ENCODE measurements at places on chromosomes 3 and 15.

DNA sequence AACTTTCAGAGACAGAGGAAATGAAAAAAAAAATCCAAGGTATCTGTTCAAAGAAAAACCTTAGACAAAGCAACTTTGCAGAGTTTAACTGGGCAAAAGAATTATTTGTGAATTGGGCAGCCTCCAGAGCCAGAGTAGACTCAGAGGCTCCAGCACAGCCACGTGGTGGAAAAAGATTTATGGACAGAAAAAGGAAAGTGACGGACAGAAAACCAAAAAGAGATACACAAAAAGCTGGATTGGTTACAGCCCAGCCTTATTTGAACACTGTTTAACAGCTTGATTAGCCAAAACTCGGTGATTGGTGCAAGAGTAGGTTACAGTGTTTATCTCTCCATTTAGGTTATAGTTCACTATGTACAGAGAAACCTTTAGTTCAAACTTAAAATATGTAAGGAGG, 23.7 kb upstream of the GPD1L start:
- DNase-seq, result no peak

GRCh38 chr3:65291448-65292125, 603.8 kb upstream of the ADAMTS9 start:
- no peak for DNase-seq

GRCh38 chr3:155037508-155038202, 42.5 kb upstream of the MME start:
- no peak for DNase-seq

DNA sequence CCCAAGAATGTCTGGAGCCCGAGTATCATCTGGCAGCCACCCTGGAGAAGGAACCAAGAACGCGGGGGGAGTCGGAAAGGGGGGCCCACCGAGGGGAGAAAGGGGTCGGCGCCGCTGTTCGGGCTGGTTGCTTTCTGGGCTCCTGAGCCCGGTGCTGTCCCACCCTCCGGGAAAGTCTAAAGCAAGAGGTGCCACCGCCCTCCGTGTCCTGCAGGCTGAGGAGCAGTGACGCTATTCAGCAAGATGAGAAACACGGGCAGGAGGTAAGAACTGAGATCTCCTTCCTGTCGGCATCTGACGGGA, 234.8 kb downstream of the XXYLT1 start:
- no peak for DNase-seq

- DNase-seq, result no peak
Measured at GRCh38 chr3:56612146-56612545, 55.2 kb downstream of the CCDC66 start.

- DNase-seq, result no peak
Measured at GRCh38 chr3:56954125-56954524, 106.3 kb upstream of the SPATA12 start.

DNA sequence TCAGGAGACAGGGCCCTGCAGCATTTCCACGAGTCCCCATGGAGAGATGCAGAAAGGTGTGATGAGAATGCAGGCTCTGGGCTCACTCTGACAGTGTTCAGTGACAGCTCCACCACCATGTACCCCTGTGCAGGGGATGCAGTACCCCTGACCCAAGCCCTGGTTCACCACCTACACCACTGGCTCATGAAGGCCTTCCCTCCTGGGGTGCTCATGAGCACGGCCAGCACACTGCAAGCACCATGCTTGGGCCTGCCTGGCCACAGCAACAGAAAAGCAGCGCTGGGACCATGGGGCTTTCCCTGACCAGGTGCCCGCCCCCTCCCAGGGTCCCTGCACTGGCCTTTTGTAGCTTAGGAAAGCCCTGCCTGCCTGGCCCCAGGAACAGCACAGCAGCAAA, 6.2 kb downstream of the CXCR6 start:
- no peak for DNase-seq

GRCh38 chr15:66388043-66388363, 1.3 kb downstream of the MAP2K1 start:
- DNase-seq, result no peak

- DNase-seq, result peak; percentile 13
Measured at GRCh38 chr3:114809668-114810413, 337.2 kb downstream of the ZBTB20 start.

GRCh38 chr3:32685543-32686185, 676 bp downstream of the CNOT10 start:
- no peak for DNase-seq

GRCh38 chr3:124419303-124419702, 310.9 kb upstream of the UMPS start:
- no peak for DNase-seq

DNA sequence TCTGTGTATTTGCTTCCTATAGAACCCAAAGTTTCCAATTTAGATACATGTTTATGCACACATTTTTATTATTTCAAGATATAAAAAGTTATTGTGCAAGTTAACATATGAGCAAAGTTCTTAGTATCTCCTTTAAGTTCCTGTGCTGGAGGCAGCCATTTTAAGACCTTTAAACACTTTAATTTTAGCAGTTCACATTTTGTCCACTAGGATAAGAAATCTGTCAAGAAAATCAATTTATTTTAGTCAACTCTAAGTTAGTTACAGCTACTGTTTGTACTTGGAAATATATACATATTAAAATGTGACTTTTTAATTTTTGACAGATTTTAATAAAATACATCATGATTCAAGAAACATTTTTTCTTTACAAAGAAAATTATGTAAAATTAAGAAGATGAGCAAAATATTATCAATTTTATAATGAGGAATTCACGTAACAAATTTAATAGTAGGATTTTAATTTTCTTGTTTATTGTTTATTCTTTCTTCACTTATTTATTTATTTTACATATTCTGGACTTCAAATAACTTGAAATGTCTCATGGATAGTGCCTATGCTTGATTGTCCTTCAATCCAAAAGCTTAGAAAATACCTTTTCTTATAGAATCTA, 402.6 kb upstream of the GBE1 start:
- no peak for DNase-seq

DNA sequence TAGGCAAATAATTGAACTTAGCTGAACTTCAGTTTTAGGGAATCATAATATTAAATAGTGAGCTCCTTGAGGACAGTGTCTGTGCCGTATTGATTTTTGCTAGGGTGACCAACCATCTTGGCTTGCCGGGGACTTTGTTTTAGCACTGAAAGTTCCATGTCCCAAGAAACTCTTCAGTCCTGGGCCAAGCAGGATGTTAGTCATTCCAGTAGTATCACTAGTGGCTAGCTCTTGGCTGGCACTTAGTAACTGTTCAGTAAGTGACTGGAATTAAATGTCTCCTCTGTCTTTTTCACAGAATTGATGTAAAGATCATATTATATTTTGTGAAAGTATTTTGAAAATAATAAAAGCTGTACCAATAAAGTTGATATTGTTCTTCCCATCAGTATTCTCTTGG, 42.3 kb downstream of the RSRC1 start:
- DNase-seq, result no peak

DNA sequence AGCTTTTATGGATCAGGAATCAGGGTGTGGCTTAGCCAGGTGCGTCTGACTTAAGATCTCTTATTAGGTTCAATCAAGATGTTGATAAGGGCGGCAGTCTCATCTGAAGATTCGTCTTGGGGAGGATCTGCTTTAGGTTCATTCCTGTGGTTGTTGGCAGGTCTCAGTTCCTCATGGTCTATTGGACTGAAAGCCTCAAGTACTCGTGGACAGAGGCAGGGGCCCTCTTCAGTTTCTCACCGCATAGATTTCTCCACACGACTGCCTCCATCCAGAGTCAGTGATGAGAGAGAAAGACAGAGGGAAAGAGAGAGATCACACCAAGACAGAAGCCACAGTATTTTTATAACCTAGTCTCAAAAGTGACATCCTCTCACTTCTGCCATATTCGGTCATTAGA, 9.4 kb downstream of the MEX3B start:
- no peak for DNase-seq

GRCh38 chr15:42742149-42742548, 5.2 kb upstream of the CDAN1 start:
- DNase-seq, result no peak

GRCh38 chr3:15592968-15593367, 8.4 kb downstream of the HACL1 start:
- DNase-seq, result no peak

DNA sequence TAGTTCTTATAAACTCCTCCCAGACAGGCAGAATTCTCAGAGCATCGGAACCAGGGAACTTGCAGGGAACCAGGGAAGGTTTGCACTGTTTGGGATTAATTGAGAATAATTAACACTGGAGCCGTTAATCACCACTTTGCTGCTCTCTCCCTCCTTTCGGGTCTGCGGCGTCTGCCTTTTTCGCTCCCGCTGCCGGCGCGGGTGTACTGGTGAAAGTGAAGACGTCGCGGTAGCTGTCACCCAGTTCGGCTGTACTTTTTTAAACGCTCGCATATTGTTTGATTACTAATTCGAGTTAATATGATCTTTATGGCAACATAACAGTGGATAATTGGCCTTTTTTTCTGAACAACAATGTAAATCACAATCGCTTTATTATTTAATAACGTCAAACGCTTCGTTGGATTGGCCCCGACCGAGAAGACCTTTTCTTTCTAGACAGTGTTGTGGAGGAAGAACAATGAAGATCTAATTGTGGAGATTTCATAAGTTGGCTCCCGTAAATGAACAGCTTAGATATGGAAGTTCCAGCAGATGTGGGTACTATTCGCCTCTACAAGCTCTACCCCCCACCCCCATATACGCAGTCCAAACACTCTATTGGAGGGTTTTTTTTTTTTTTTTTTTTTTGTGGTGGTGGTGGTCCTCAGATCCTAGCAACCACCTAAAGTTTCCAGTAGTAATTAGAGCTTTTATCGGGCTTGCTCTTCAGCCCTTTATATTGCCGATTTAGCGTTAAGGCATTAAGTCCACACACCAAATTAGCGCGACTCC, 12.7 kb downstream of the SOX2 start:
- DNase-seq, result no peak

DNA sequence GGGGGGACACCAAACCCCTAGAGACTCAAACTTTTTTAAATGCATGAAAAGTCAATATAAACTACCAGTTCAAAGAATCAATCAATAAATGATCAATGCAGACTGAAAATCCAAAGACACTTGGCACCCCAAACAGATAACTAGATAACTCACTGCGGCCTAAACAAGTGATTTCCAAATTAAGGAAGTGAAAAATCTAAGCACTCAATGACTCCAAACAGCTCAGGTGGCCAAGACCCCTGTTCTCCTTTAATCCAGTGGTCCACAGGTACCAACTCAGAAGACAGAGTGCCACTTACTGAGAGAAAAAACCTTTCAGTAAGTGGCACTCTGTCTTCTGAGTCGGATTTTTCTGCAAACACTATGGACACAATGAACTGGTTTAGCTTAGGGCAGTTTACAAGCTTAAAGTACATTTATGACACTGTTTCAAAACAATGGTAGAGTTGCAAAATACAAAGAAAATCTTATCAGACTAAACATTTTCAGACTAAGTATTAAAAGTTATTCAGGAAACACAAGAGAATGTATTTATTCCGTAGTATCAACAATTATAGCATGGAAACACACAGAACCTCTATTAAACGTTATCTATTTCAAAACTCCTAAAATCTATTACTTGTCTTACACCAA, 4.7 kb downstream of the DLG1 start:
- no peak for DNase-seq

- DNase-seq, result no peak
Measured at GRCh38 chr3:15174953-15175352, 31.1 kb upstream of the CAPN7 start.

GRCh38 chr3:39378088-39378487, 5.1 kb upstream of the SLC25A38 start:
- DNase-seq, result peak; percentile 44

DNA sequence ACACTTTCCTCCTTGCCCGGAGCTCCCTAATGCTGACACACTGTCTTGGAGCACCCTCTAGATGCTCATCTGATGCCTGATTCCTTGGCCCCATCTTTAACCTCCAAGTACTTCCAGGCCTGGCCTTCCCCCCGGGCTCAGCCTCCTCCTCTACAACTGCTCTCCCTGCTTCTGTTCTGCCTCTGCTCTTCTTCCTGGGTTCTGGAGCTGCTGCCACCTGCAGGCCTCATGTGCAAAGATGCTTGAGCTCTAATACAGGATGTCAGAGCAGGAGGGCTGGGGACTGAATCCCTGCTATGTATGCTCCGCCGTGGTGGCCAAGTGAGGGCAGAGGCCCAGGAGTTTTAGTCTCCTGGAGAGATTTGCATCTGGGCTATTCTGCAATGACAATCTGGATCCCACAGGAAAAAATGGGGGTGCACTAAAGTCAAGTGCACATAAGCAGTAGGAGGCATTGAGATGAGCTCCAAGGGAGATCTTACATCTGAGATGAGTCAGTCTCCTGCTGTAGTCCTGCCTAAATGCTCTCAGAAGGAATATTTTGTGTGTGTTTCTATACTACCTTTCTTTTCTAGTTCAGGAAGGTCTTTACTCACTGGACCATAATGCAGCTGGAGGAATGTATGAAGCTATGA, 296.3 kb downstream of the UACA start:
- peak; percentile 22 for DNase-seq

GRCh38 chr3:72414481-72415016, 433.7 kb downstream of the SHQ1 start:
- DNase-seq, result no peak

DNA sequence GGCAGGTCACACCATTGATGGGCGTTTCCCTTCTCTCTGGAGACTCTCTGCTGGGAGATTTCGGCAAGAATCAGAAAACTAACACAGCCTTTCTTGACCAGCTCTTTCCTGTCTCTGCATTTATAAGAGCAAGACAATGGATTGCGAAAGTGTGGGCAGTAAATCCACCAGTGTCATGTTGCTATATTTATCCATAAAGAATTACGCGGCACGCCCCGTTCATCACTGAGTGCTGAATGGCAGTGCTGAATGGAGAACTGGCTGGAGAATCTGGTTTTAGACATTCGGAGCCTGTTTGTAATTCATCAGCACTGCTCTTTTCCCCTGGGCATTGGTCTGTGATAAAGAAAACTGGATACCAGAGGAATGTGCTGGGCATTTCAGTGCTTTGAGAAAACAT, 2.0 kb upstream of the CEMIP start:
- DNase-seq, result no peak

DNA sequence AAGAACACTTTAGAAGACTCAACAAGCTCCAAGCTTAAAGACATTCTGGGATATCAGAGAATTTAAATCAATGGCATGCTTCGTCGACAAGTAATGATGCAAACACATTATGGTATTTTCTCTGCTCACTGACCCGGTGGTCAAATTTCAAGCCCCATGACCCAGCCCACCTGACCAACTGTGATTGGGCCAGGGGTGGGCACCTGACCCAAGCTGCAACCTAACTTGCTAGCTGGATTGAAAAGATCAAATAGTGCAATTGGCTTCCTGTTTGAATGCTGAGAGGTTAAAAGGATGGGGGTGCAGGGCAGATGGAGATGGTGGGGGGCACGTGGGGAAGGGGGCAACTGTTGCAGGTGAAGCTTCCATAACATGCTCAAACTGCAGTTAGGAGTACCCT, 250.4 kb downstream of the CLSTN2 start:
- no peak for DNase-seq

GRCh38 chr3:176766862-176767261, 430.4 kb downstream of the TBL1XR1 start:
- no peak for DNase-seq

DNA sequence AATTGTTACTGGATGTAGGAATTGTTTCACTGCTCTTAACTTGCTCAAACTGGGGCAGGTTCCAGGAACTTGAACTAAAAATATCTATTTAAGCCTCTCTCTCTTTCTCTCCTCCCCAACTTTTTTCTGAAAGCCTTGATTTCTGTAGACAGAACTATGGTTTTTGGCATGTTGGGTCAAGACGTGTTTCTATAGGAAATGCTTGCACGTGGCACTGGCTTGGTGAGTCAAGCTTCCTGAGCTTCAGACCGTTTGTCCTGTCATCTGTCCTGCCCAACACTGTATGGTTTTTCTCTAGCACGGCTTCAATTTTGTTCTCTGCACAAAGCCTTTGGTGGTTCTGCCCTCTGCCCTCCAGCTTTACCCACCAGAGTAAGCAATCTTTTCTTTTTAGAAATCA, 13.5 kb downstream of the EAF1 start:
- DNase-seq, result no peak

All from activated CD8-positive, alpha-beta memory T cell treated with anti-CD3 and anti-CD28 coated beads for 4 hours (primary cell).